ENCODE measurements at places on chromosomes 7 and 10.

GRCh38 chr10:130369645-130370381, 233.6 kb downstream of the GLRX3 start:
- no peak for DNase-seq

GRCh38 chr10:95451568-95452524, 109.3 kb downstream of the SORBS1 start:
- no peak for DNase-seq

- no peak for DNase-seq
Observed at GRCh38 chr7:43569424-43569823, 13.5 kb upstream of the STK17A start.

- no peak for DNase-seq
Observed at GRCh38 chr7:111864291-111864976, 302.1 kb upstream of the IMMP2L start.

GRCh38 chr10:35803046-35803445, 160.9 kb upstream of the FZD8 start:
- no peak for DNase-seq

DNA sequence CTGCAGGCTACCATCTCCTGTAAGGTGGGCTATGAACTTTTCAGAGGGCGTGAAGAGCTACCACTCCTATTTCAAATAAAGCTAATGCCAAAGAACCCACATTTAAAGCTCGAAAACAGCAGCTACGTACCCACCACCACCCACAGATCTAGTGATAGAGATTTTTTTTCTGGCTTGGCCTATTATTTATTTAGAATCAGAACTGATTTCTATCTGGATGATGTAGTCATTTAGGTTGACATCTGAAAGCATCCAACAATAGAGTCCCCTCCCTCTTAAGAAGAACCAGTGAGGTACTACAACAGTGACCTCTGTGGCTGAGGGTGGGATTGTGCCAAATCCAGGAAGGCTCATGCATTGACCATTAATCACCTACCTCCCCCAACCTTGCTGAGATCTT, 113.8 kb upstream of the ADO start:
- no peak for DNase-seq

DNA sequence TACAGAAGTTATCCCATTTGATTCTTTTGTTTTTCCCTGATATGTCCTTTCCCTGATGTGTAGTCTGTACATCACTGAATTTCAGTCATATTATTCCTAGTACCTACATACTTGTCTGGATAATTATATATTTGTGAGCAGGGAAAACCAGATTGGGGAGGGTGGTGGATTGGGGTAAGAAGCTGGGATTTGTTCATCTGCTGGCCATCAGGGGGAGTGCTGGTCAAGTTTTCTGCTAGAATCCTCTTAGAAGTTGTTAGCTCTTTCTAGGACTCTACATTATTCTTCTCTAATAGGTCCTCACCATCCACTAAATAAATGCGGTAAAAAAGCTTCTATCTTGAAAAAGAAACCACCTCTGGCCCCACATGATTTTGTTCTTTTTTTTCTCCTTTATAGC, 232.7 kb upstream of the TAC1 start:
- DNase-seq, result no peak

- no peak for DNase-seq
Observed at GRCh38 chr7:46133072-46133471, 212.0 kb upstream of the IGFBP3 start.

DNA sequence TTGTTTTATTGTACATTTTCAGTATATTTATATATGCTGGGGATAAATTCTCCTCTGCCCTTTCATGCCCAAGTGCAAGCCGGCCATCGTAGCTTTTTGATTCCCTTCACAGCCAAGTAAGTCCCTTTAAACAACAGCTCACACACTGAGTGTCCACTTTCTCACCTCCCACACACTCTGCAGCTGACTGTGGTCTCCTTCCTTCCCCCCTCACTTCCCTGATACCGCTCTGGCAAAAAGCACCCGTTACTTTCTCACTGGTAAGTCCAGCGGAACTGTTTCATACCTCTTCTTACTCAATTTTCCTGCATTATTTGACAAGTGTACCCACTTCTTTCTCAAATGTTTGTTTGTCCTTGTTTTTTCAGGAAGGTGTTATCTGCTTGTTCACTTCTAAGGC, 35.2 kb downstream of the MGAM start:
- no peak for DNase-seq

DNA sequence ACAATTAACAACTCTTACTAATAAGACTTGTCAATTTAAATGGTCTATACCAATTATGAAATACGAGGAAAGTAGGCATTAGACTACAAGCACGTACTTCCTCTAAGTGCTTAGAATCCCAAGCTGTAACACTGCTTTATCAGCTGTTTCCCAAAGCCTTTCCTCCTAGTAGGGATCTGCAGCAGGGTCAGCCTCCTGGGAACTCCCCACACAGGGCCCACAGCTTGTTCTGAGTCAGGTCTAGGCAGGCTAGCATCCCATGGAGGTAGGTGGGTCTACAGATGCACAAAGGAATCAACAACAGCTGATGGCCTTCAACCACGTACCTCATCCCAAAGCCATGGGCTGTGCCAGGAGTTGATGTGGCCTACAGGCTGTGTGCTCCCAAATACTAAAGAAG, 14.7 kb downstream of the MMS19 start:
- DNase-seq, result no peak

- no peak for DNase-seq
Observed at GRCh38 chr7:102994567-102994966, 80.0 kb downstream of the FBXL13 start.

GRCh38 chr7:145339319-145339718, 503.5 kb upstream of the TPK1 start:
- no peak for DNase-seq

DNA sequence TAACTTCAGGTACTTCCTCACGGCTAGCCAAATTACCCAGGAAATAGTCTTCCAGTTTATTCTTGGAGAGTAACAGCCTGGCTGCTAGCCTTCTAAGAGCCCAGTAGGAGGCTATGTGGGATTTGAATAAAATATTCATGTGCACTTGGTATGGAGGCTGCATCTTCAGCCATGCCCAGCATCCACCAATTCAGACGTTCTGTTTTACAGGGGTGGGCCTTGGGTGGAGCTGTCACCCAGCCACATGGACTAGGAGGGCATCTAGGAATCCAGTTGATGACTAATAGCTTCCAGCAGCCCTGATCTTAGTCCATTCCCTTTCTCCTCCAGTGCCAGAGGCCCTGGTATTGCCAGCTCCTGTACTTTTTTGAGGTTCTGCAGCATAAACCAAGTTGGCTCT, 66.3 kb upstream of the ZRANB1 start:
- no peak for DNase-seq

DNA sequence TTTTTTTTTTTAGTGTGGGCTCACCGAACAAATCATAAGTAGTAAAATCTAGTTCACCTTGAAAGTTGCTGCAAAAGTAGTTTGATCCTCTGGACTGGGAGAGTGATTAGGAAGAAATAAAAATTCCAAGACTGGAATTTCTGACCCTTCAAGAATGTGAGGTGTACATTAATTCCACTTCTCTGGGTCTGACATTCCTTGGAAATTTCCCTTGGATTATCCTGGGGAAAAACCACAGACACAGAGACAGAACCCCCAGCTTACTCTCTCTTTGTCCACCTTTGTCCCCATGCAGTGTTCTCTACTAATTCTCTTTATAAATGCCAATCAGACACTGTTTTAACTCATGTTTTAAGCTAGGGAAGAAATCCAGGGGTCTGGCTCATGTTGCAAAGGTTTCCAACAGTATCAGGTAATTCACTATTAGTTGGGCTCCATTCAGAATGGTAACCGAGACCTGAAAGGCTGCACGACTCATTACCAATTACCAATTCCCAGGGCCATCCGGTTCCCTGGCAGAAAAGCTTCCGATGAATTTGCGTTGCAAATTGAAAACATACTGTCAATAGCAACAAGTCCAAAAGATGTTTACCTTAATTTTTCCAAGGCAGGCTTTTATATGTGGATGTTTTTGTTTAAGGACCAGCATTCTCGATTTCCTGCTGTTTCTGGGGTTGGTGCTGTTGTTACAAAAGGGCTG, 86.3 kb downstream of the BAMBI start:
- no peak for DNase-seq

DNA sequence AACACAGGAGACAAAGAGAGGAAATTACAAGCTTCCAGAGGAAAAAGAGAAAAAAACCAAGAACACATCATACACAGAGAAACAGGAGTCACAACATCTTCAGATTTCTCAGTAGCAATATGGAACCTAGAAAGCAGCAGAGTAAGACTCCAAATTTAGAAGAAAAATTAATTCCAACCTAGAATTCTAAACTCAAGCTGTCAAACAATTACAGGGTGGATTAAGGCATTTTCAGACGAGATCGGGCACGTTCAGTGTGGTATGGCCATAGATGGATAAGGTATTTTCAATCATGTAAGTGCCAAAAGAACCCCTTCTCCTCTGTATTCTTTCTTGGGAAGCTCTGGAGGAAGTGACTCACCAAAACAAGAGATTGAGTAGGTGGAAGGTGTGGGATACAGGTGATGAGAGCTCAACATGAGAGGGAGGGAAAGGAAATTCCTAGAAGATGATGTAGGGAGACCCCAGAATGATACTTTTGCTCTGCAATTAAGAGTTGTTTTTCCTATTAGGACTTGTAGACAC, 51.6 kb downstream of the FAM204A start:
- DNase-seq, result no peak

- no peak for DNase-seq
Observed at GRCh38 chr10:20767028-20767427, 130.1 kb downstream of the NEBL start.

DNA sequence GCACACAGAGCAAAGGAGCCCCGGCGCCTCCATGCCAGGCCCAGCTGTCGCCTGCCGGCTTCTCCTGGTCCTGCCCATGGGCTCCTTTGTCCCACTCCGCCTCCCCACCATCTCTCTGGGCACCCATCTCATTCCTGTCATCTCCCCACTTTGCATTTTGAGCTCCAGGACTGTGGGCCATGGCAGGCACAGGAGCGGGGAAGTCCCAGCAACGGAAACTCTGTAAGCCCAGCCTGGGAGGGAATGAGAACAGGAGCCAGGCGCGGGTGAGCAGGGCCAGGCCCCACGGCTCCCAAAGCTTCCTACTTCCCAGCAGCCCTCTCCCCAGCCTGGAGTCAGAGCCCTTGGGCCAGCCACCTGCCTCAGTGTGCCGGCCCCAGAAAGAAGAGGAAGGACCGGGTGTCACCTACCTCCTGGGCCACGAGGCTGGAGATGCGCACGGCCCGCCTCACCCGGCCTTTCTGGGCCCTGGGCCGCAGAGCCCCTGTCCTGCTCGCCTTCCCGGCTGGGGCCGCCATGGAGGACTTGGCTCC, 23.1 kb downstream of the KCNH2 start:
- no peak for DNase-seq

- no peak for DNase-seq
Observed at GRCh38 chr7:148265896-148266295, 324.7 kb upstream of the C7orf33 start.

- DNase-seq, result no peak
Observed at GRCh38 chr7:42103456-42103855, 133.6 kb downstream of the GLI3 start.

DNA sequence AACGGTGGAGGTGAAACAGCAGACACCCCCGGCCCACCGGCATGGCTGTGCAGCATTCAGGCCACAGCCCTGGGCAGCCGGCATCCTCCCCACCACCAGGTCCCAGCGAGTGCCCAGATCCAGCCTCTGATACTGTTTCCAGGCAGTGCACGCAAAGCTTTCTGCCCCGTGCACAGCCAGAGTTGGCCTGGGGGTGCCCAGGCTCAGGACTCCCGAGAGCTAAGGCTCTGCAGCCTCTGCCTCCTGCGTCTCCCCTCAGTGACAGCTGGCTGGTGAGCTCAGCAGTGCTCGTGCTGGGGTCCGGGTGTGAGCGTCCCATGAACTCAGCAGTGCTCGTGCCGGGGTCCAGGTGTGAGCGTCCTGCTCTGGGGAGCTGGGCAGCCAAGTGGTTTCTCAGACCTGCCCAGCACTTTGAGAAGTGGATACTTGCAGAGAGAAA, 65.4 kb downstream of the CFAP46 start:
- no peak for DNase-seq

GRCh38 chr7:151776446-151776845, 100.5 kb downstream of the PRKAG2 start:
- no peak for DNase-seq

- DNase-seq, result no peak
Observed at GRCh38 chr10:124727361-124727960, 16.7 kb downstream of the FAM53B start.

GRCh38 chr10:8639486-8640185, 585.1 kb downstream of the GATA3 start:
- no peak for DNase-seq

GRCh38 chr10:95312257-95312656, 21.5 kb upstream of the PDLIM1 start:
- no peak for DNase-seq

DNA sequence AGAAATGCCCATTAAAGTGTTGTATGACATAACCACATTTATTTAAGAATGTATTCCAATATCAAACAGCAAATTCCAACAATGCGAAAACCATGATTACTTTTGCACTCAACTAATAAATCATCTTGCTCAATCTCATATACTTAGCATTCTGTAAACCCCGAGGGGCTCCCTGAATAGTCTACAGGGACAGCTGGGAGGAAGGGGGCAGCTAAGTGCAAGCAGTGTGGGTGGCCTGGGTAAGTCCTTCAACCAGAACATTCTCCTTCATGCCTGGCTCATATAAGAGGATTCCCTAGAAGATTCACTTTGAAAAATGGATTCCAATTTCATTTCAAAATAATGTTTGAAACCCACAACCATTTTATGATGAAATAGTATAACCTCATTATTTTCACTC, 355.5 kb downstream of the CDC14C start:
- no peak for DNase-seq

- no peak for DNase-seq
Observed at GRCh38 chr7:159078193-159078910, 66.3 kb downstream of the VIPR2 start.

DNA sequence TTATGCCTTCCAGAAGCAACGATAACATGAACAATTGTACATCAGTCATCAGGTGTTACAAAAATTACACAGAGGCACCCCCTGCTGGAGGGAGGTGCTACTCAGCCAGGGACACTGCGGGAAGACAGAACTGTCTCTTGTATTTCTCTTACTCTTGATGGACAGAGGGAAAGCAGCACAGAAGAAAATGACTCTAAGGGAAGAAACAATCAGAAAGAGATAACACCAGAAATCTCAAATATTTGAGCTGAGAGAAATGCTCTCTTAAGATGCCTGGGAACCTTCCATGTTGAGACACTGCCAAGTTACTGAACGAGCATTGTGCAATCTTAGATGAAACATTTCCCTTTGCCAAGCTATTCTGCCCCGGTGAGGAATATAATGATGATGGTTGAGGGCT, 227.6 kb upstream of the NPSR1 start:
- DNase-seq, result no peak

Measured in activated CD4-positive, alpha-beta T cell treated with anti-CD3 and anti-CD28 coated beads for 24 hours (primary cell).